Activated T-cell treated with anti-CD3 and anti-CD28 coated beads, Interleukin-2, amount 50 U/mL, for 72 hours (primary cell): ENCODE measurements at places on chromosomes 6 and 20. TPM values are rescaled to one million over a fixed set of nuclear protein-coding genes. Genes with fewer than 3 reads are reported as not detected.

C20orf204 gene
- total RNA-seq, result 28.6 TPM

- no peaks in the 10 kb centered on the region for H3K36me3 ChIP-seq
- no peak overlapping the region for H3K4me3 ChIP-seq
- H3K4me1 ChIP-seq, result no peaks in the 10 kb centered on the region
- H3K27ac ChIP-seq, result no peak overlapping the region
These were observed 11.5 kb downstream of the KCNB1 start for GRCh38 chr20:49470922-49471321.

DNA sequence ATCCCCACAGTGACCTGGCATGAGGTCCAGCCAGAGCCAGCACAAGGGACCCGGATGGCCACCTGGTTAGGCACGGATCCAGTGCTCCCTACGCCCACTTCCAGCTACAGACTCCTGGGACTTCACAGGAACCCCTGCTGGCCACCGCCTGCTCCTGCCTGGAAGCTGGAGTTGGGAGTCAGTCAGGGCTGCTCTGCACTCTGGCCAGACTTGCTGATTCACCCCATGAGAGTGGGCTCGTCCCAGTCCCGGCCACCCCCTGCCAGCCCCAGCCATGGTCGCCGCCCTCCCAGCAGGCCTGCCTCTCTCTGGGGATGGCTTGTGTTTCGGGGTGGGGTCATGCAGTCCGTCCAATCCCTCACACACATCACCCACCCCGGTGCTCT is 125.8 kb downstream of the DLL1 start:
- DNase-seq, result no peak
- peaks cover 3% of the 10 kb centered on the region for H3K36me3 ChIP-seq
- no peaks in the 10 kb centered on the region for H3K4me1 ChIP-seq
- H3K27me3 ChIP-seq, result no peaks in the 10 kb centered on the region

GRCh38 chr6:25534942-25535631 is 116.9 kb upstream of the SCGN start:
- no peaks in the 10 kb centered on the region for H3K27me3 ChIP-seq
- no peaks in the 10 kb centered on the region for H3K4me1 ChIP-seq
- DNase-seq, result no peak
- no peak overlapping the region for H3K27ac ChIP-seq

CCN6 gene
- total RNA-seq, result 0.74 TPM

- no peak overlapping the region for H3K27ac ChIP-seq
- H3K4me3 ChIP-seq, result no peak overlapping the region
- no peaks in the 10 kb centered on the region for H3K36me3 ChIP-seq
These were observed 25.9 kb downstream of the PYGB start for GRCh38 chr20:25273541-25274358.

DNA sequence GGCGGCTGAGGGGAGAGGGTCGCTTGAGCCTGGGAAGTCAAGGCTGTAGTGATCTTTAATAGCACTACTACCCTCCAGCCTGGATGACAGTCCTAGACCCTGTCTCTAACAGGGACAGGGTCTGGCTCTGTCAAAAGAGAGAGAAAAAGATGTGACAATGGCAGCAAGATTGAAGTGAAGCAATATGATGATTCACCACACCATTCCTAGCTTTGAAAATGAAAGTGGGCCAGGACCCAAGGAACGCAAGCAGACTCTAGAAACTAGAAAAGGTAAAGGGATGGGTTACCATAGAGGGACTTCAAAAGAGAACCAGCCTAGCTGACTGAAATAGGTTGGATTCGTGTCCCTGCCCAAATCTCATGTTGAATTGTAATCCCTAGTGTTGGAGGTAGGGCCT is 426.9 kb downstream of the HTR1B start:
- H3K4me1 ChIP-seq, result no peaks in the 10 kb centered on the region
- no peak overlapping the region for H3K27ac ChIP-seq
- no peak overlapping the region for H3K4me3 ChIP-seq
- H3K27me3 ChIP-seq, result no peaks in the 10 kb centered on the region

OPRL1 gene
- 1.7 TPM for total RNA-seq

JPH2 gene
- 0.46 TPM for total RNA-seq

DNA sequence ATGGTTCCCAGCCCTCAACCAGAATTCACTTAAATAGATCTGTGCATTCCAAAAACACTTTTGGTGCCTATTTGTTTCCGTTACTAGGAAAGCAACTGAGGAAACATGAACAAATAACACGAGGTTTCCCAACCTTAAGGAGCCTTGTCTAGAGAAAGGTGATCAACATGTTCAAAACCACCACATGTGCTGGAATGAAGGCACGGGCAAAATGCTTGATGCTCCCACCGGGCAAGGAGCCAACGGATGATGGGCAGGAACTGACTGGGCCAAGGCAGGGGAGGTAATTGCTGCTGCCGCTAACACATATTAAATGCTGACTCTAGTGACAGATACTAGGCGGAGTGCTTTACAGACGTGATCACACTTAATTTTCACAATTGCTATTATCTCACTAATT is 2.5 kb downstream of the MYLK4 start:
- no peak overlapping the region for H3K27ac ChIP-seq
- H3K27me3 ChIP-seq, result peaks cover 31% of the 10 kb centered on the region
- H3K36me3 ChIP-seq, result no peaks in the 10 kb centered on the region
- H3K4me1 ChIP-seq, result peaks cover 10% of the 10 kb centered on the region
- DNase-seq, result no peak
- no peak overlapping the region for H3K4me3 ChIP-seq

DNA sequence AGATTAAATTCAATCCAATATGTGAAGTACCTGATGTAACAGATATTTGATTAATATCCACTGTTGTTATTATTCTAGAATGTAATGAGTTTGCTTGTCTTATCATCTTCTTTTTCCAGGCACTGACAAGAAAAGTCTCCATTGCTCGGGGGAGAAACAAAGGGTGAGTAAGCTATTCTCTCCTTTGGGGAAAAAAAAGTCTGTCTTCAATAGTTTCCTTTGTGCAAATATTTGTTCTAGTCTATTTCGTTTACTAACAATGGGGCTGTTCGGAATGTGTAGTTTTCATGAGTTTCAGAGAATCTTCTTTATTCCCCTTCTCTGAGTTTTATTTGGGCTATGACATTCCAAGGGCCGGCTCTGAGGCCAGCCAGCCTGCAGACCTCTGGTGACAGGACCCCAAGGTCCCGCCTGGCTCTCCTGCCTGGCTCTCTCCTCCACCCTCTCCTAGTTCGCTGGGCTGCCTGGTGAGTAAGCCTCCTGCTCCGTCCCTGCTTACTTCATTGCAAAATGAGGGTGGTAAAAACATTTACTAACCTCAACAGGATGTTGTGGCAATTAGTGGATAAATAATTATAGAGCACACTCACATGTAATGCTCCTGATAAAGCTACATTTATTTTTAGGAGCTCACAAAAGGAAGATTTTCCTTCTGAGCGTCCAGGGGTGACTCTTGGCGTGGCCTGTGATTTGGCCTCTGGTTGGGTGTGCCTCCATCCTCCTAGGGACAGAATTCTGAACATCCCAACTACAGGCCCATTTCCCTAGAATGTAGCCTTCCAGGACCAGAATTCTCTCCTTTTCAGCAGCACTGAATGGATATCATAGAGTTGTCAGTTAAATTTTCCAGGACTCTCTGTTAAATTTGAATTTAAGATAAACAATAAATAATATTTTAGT is 43.1 kb upstream of the SNX9 start:
- H3K36me3 ChIP-seq, result peaks cover 1% of the 10 kb centered on the region
- no peak overlapping the region for H3K27ac ChIP-seq
- peaks cover 7% of the 10 kb centered on the region for H3K27me3 ChIP-seq
- DNase-seq, result no peak
- no peaks in the 10 kb centered on the region for H3K4me1 ChIP-seq
- no peak overlapping the region for H3K4me3 ChIP-seq

DNA sequence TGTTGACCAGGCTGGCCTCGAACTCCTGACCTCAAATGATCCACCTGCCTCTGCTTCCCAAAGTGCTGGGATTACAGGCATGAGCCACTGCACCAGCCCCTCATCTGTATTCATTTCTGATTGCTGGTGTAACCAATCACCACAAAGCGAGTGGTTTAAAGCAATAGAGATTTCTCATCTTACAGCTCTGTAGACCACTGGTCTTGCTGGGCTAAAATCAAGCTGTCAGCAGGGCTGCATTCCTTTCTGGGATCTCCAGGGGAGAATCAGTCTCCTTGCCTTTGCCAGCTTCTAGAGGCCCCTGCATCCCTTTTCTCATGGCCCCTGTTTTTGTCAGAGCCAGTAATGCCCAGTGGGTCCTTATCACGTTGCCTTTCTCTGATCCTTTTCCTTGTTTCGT is 49.9 kb upstream of the PMEPA1 start:
- DNase-seq, result no peak
- H3K4me1 ChIP-seq, result no peaks in the 10 kb centered on the region
- no peak overlapping the region for H3K27ac ChIP-seq
- H3K27me3 ChIP-seq, result peaks cover 40% of the 10 kb centered on the region
- no peaks in the 10 kb centered on the region for H3K36me3 ChIP-seq
- no peak overlapping the region for H3K4me3 ChIP-seq

GRCh38 chr6:126267626-126268025 is 72.3 kb upstream of the CENPW start:
- H3K4me3 ChIP-seq, result no peak overlapping the region
- no peaks in the 10 kb centered on the region for H3K4me1 ChIP-seq
- DNase-seq, result no peak
- no peaks in the 10 kb centered on the region for H3K36me3 ChIP-seq

- no peak overlapping the region for H3K4me3 ChIP-seq
- no peaks in the 10 kb centered on the region for H3K36me3 ChIP-seq
- H3K27me3 ChIP-seq, result peaks cover 10% of the 10 kb centered on the region
- H3K27ac ChIP-seq, result no peak overlapping the region
- DNase-seq, result no peak
These were observed 20.9 kb upstream of the EPM2A start for GRCh38 chr6:145756170-145756662.

GRCh38 chr6:154233383-154233782 is 123.2 kb downstream of the IPCEF1 start:
- H3K27me3 ChIP-seq, result no peaks in the 10 kb centered on the region
- peak overlapping the region; percentile 23 for H3K4me3 ChIP-seq
- peaks cover 83% of the 10 kb centered on the region for H3K4me1 ChIP-seq
- H3K27ac ChIP-seq, result no peak overlapping the region
- DNase-seq, result no peak
- no peaks in the 10 kb centered on the region for H3K36me3 ChIP-seq

DNA sequence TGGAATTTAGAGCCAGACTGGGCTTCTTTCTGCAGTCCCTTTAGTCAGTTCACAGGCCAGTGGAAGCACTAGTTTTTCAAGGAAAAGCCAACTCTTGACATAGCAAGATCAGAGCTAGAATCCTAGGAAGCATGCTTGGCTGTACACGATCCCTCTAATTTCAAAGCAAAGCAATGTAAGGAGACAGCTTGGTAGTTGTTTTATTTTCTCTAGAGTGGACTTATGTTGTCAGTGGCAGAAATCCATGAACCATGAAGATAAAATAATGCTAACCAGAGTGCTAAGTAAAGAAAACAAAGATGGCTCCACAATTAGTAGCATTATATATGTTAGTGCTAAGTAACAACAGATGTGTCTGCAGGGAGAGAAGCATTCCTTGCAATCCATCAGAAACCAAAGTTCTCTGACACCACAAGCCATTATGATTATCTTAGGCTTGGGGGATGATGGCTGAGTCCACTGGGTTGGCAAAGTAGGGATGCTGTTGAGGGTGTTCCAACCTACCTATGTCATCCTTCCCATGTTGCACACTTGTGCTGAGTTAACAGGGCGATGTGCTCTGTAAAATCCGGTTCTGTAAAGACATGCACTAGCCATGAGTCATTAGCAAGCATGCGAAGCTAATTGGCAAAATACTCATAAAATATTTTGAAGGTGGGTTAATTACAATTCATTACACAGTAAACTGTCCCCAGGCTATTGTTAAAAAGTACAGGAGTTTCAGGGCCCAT is 115.2 kb downstream of the BMP2 start:
- no peaks in the 10 kb centered on the region for H3K36me3 ChIP-seq
- no peaks in the 10 kb centered on the region for H3K27me3 ChIP-seq
- no peak overlapping the region for H3K4me3 ChIP-seq

WFDC5 gene
- total RNA-seq, result 1.4 TPM

POPDC3 gene
- total RNA-seq, result not detected

DNA sequence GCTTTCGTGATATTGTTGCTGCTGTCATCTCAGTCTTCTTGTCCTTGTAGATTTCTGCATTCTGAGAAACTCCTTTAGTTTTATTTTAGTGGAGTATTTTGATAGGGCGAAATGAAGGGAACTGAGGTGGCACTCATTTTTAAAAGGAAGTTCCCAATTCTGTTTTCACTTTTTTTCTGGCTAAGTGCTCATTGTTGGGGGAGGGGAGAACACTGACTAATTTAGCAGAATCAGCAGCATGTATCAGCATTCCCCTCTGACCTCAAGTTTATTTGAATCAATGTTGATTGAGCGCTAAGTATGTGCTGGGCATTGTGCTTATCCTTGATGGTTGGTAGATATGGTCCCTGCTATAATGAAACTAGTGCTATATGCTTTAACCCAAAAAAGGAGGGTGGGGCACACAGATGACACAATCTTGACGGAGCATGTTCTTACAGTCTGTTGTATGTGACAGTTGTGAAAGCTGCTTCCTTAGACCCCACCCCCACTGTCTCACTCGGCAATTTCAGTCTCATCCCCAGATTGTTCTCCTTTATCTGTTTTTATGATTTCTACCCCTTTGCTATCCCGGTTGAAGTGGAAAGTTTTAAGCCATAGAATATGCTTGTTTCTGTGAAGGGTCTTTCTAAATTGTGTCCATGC is 262.4 kb downstream of the SOX4 start:
- H3K4me3 ChIP-seq, result no peak overlapping the region
- no peak for DNase-seq
- peaks cover 8% of the 10 kb centered on the region for H3K27me3 ChIP-seq
- H3K36me3 ChIP-seq, result no peaks in the 10 kb centered on the region

FAM83B gene
- not detected for total RNA-seq

- H3K36me3 ChIP-seq, result no peaks in the 10 kb centered on the region
- H3K4me3 ChIP-seq, result no peak overlapping the region
- no peak for DNase-seq
- H3K4me1 ChIP-seq, result no peaks in the 10 kb centered on the region
- no peaks in the 10 kb centered on the region for H3K27me3 ChIP-seq
- H3K27ac ChIP-seq, result no peak overlapping the region
These were observed 31.4 kb downstream of the CLVS2 start for GRCh38 chr6:123027408-123027807.

DNA sequence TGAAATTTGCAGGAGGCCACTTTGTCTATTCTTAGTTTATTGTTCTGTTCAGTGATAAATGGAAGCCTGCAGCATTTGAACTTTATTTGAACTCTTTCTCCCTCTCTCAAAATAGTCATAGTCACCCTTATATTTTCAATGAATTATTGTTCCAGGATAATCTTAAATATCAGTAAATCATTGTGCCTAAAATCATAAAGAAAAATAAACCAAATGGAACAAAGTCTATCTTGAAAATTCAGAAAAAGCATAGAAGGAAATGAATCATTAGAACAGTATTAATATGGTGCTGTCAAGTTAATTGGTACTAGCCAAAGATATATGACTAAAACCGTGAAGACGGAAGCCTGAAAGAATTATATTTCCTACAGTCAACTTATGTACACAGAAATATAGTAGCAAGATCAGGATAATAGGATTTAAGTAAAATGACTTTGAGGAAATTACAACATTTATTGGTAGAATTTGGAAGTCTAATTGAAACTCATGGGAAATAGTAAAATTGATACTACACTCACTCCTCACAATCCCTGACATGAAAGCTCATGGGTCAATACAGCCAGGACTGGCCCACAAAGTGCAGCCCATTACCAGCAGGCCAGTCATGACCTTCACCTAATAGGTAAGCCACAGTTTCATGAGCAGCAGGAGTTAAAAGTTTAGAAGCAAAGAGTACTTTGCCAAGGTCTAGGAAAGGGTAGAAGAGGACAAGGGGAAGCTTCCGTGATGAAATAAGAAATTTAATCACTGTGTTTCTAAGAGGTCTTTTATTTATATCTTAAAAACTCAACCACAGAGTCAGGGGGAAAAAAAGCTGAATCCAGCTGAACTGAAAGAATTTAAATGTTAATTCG is 119.9 kb upstream of the ENPP5 start:
- H3K27me3 ChIP-seq, result peaks cover 42% of the 10 kb centered on the region
- no peak for DNase-seq
- no peak overlapping the region for H3K4me3 ChIP-seq
- peak overlapping the region; percentile 28 for H3K27ac ChIP-seq
- no peaks in the 10 kb centered on the region for H3K36me3 ChIP-seq
- H3K4me1 ChIP-seq, result peaks cover 11% of the 10 kb centered on the region
